ENCODE measurements at places on chromosomes 5 and 9.

DNA sequence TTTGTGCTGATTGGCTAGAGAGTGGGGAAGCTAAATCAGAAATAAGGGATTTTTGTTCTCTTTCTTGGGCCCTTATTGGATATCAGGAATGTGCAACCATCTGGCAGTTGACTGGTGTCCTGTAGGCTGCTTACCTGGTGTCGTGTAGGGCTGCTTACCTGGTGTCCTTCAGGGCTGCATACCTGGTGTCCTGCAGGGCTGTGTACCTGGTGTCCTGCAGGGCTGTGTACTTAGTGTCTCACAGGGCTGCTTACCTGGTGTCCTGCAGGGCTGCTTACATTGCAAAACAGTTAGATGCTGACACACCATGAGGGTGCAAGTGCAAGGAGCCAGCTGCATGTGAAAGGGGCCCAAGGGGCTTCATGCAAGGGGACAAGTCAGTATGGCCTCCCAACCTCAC, 249.3 kb downstream of the ICE1 start:
- DNase-seq, result no peak

- peak; percentile 55 for DNase-seq
Observed at GRCh38 chr5:59596586-59597350, 296.8 kb downstream of the PDE4D start.

DNA sequence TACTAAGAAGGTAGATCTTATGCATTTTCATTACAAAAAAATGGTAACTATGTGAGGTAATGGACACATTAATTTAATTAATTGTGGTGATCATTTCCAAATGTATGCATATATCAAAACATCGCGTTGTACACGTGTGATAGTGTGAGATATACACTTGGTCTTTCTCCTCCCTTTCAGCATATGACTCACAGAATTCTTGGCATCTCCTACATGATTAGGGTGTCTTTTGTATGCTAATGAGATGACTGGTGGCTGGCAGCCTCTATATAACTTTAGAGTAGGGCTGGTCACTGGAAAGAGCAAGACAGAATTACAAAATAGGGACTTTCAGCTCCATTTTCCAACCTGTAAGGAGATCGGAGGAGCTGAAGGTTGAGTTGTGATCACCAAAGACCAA, 1167.6 kb downstream of the CDH12 start:
- no peak for DNase-seq

DNA sequence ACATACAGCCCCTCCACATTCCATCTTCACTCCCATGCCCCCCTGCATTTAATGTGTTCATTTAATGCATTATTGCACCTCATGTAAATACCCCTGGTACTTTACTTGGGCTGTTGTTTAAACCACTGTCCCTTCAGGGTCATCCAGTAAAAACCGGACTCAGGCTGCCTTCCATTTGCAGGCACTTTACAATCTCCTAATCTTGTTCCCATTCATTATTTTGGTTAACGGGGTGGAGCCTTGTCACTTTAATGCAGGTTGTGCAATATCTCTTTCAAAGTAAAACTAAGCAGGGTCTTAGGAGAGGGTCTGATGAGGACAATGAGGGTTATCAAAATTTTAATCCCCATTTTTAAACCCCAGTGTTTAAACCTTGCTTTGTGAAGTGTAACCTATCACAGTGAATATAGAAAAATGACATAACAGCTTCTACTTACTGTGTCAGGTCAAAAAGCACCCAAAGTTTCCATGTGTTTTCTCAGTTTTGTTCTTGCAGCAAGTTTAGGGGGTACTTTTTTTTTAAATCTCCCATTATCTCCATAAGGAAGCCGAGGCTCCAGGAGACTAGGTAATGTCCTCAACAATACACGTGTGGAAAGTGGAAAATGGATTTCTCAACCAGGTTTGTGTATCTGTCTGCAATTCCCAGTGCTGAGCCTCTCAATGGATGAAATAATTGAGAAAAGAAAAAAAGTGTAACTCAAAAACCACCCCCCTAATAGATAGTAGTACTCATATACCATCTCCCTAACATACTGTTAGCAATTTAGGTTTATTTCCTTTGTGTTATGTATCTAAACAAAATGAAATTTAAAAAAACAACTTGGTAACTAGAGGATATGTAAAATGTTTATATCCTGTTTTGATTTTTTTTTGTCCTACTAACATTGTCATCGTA, 54.2 kb upstream of the SPRY4 start:
- DNase-seq, result no peak

DNA sequence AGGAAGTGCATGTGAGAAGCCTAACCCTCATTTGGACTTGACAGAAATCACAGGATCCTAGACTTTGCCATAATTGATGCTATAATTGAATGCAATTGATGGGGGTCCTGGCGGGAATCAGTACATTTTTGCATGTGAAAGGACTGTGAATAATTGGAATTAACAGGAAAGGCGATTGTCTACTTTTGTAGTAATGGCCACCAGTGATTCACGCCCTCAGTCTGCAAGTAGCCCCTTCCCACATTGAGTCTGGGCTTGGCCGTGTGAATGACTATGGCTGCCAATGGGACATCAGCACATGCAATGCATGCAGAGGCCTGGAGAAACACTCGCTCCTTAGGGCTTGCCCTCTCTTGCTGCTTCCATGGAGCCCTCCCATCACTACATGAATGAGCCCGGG, 107.8 kb upstream of the OSMR start:
- DNase-seq, result no peak

- DNase-seq, result peak; percentile 25
Observed at GRCh38 chr5:95620030-95620869, at the start of gene GPR150. Gene GPR150 (plus strand): TSS chr5:95620087. CDS start chr5:95620276, 189 bp downstream.

DNA sequence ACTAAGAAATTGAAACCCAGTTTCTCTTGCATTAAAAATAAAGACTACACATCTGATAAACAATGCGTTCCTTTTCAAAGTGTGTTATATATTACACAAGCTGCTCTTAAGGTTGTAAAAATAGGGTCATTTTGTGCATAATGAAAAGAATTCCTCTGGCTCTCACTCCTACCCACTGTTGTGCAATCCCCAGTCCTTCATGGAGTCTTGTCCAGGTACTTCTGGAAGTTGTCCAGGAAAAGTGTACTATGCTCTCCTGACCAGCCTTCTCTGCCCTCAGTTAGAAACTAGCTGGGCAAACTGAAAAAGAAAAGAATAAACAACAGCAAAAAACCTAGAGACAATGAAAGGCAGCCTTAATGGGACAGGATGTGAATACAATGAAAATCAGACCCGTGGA, 345.5 kb upstream of the PAPPA start:
- no peak for DNase-seq

- no peak for DNase-seq
Observed at GRCh38 chr5:11075035-11075805, 314.2 kb upstream of the DAP start.

DNA sequence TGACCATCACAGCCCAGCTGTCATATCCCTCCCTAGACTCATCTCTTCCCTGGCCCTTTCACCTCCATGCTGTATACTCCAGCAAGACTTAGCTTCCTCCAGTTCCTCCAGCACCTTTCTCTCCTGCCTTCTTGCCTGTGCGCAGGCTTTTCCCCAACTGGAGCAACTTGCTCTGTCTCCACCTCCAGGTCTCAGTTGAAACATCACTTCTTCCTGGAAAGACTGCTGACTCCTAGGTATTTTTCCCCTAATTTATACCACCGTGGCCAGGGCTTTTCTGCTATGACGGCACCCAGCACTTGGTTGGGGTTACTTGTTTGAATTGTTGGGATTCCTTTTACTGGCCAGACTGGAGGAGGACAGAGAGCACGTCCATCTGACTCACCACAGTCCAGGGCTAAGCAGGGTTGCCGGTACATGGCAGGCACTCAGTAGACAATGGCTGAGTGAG, 67.5 kb downstream of the KCNIP1 start:
- peak; percentile 72 for DNase-seq

- no peak for DNase-seq
Observed at GRCh38 chr5:174755106-174755505, 30.7 kb downstream of the MSX2 start.

GRCh38 chr5:174834081-174834480, 109.7 kb downstream of the MSX2 start:
- DNase-seq, result peak; percentile 42

GRCh38 chr9:123329329-123329955, 26.6 kb upstream of the CRB2 start:
- peak; percentile 39 for DNase-seq

GRCh38 chr9:133148199-133149129, 15.2 kb downstream of the GBGT1 start:
- DNase-seq, result peak; percentile 54

GRCh38 chr5:122665051-122665450, 109.8 kb upstream of the SNX2 start:
- no peak for DNase-seq

- no peak for DNase-seq
Observed at GRCh38 chr5:97918620-97919019, 735.6 kb upstream of the RIOK2 start.

GRCh38 chr5:137665678-137666460, 70.0 kb downstream of the KLHL3 start:
- no peak for DNase-seq

GRCh38 chr5:91898898-91899297, 515.8 kb upstream of the ARRDC3 start:
- DNase-seq, result no peak

- DNase-seq, result no peak
Observed at GRCh38 chr9:127767909-127768331, 10.5 kb downstream of the SH2D3C start.

- DNase-seq, result no peak
Observed at GRCh38 chr9:761176-761792, 80.2 kb upstream of the DMRT1 start.

- DNase-seq, result no peak
Observed at GRCh38 chr5:61820836-61821235, 485.2 kb upstream of the KIF2A start.

DNA sequence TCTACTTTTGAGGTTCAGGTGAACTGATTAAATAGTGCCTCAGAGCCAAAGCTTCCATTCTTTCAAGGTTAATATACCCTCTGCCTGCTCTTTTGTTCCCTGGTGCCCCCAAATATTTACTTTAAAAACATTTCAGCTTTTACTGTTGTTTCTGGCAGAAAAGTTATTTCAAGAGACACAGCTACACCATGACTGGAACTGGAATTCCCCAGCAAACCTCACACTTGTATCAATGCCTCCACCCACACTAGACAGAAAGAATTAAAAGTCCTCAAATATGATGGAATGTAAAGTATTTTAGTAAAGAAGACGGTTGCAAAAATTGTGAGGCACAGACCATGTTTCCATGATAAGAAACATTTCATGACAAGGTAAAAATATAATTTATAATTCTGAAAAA, 720.2 kb upstream of the TYRP1 start:
- DNase-seq, result no peak

- DNase-seq, result peak; percentile 76
Observed at GRCh38 chr5:74272024-74272775, 368.3 kb downstream of the ENC1 start.

GRCh38 chr5:146816775-146817387, 61.7 kb downstream of the PPP2R2B start:
- DNase-seq, result no peak
